ENCODE measurements at places on chromosomes 1 and 21. TPM values are rescaled to one million over a fixed set of nuclear protein-coding genes. Genes with fewer than 3 reads are reported as not detected.

Gene OXCT2
- total RNA-seq: 2.4 TPM

Gene CEP350
- 26.0 TPM for total RNA-seq

Gene SNRNP40
- 66.7 TPM for total RNA-seq

Gene DIO1
- total RNA-seq: not detected

Gene TMPRSS15
- total RNA-seq: not detected

Gene TTC39A
- not detected for total RNA-seq

Gene TEX38
- total RNA-seq: not detected
